ENCODE measurements at places on chromosomes 5 and 9. TPM values are rescaled to one million over a fixed set of nuclear protein-coding genes. Genes with fewer than 3 reads are reported as not detected.

- ATAC-seq = no peak
Measured at GRCh38 chr5:116583862-116584222, 9.2 kb upstream of the SEMA6A start.

DNA sequence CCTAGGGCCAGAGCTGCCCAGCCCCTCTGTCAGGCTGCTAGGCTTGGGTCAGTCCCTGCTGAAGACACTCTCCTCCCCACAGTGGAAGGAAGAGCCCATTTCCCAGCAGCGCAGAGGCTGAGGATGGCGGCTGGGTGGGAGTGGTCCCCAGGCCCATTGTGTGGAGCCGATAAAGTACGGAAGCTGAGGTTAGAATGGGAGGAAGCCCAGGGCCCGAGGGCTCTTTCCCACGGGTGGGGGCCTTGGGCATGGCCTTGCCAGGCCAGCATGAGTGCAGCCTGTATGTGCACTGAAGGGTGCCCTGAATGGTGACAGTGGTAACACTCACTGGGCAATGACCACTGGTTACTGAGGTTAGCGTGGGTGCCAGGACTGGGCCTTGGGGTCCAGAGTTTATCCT is 125.9 kb downstream of the RGS3 start:
- ATAC-seq = no peak

- ATAC-seq = no peak
Measured at GRCh38 chr9:136211441-136212344, 6.8 kb upstream of the LHX3 start.

The LCN10 gene
- 0.31 TPM for total RNA-seq

The RNF224 gene
- total RNA-seq = 0.42 TPM

All from motor neuron (in vitro differentiated cells).